Kidney glomerular epithelial cell (primary cell): ENCODE measurements at places on chromosomes 1 and 21.

GRCh38 chr1:41239988-41240610 lies 2.0 kb downstream of the SCMH1 start:
- DNase-seq = peak; percentile 20

- DNase-seq = no peak
Measured at GRCh38 chr1:112308716-112309115, 87.3 kb upstream of the CTTNBP2NL start.

DNA sequence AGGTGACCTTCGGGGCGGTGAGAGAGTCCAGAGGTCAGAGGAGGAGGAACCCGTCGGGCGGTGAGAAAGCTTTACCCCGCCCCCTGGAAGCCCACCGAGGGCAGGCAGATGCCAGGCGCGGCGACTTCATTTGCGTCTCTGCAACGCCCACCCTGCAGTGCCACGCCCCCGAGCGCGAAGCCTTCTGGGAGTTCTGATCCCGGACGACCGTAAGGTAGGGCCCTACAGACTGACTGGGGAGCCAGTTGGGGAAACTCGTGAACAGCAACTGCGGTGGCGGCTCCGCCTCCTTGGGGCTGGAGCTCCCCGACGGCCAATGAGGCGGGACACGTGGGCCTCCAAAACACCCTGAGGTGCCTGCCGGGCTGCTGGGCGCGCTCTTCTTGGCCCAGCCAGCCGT lies 46.0 kb upstream of the EDARADD start:
- no peak for DNase-seq

GRCh38 chr1:219741011-219741970 lies 128.4 kb upstream of the ZC3H11B start:
- no peak for DNase-seq

- DNase-seq = no peak
Measured at GRCh38 chr1:184520336-184520735, 133.5 kb downstream of the C1orf21 start.

GRCh38 chr1:8063298-8064036 lies 37.4 kb upstream of the ERRFI1 start:
- no peak for DNase-seq

DNA sequence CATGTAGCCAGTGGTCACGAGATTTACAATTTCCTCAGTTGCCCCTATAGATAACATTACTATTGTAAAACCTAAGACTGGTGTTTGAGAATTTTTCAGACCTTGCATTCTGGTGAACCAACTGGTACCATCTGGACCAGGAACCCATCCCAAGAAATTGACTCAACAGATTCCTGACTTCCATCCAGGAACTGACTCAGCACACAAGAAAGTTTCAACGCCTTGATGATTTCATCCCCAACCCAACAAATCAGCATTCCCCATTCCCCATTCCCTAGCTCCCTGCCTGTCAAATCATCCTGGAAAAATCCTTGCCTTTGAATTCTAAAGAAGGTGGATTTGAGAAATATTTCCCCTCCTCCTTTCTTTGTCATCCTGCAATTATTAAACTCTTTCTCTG lies 529.8 kb upstream of the PRMT6 start:
- peak; percentile 50 for DNase-seq

DNA sequence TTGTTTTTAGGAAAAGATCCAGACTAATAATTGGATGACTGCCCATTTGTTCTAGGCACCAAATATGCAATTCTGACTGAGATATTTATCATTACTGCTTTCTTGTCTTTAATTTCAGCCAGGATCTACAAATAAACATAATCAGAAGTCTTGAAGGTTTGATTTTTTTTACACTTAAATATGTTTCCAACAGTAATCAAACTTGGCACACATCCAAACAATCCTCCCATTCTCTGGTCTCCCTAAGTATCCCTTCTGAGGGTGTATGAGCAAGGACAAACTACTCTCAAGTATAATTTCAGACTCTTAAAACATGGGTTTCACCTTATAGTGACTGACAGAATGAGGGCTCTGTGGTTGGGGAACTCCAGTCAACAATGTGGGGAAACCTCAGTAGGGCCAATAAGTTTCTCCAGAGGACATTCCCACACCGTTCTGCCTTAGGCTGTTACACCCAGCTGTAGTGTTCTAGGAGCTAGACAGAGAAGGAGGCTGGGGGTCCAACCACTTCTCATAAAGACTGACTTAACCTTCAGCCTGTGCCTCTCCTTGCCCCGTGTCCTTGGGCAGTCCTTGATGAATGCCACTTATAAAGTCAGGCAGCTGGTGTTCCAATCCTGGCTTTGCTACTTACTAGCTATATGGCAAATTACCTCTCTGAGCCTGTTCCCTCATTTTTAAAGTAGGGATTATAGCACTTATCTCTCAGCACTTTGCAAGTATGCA lies 1.5 kb upstream of the PALMD start:
- DNase-seq = no peak

DNA sequence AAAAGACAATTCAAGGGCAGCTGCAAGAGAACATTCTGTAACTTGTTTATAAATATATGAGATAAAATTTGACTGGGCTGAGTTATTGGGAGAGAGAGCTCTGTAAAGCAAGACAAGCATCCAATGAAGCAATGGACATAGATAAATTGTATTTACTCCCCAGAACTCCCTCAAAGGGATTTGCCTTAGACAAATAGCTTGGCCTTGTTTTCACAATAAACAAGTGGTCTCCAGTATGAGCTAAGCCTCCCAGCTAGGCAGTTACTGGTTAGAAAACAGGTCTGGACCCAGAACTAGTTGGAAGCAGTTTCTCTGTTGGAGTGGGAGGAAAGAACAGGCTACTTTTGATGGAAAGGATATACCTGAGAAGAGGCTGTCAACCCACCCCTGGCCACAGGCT lies 25.2 kb upstream of the SUCO start:
- DNase-seq = no peak

GRCh38 chr1:17611991-17612390 lies 72.5 kb downstream of the ARHGEF10L start:
- DNase-seq = peak; percentile 45

- DNase-seq = no peak
Measured at GRCh38 chr1:22711071-22711470, 432 bp downstream of the EPHB2 start.
